Progenitor cell of endocrine pancreas (in vitro differentiated cells): ENCODE measurements at places on chromosomes 5 and 9. TPM values are rescaled to one million over a fixed set of nuclear protein-coding genes. Genes with fewer than 3 reads are reported as not detected.

DNA sequence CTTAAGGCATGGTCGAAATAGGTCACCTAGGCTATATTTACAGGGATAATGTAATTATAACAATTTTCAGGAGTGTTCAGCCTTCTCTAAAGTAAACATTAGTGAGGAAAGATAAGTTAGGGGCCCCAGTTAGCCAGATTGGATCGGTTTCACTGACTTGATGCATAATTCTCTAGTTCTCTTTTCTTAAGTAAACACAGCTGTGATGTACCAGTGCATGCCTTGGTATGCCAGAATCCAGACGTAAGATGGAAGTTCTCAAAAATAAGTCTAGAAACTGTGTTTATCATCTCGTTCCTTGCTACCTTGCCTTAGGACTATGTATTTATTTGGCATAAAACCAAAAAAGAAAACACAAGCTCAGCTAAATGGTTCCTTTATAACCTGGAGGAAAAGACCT lies 442.2 kb upstream of the CLINT1 start:
- peaks cover 6% of the 10 kb centered on the region for H3K27me3 ChIP-seq
- H3K4me1 ChIP-seq: no peaks in the 10 kb centered on the region
- H3K4me3 ChIP-seq: no peak overlapping the region
- no peak for DNase-seq

DNA sequence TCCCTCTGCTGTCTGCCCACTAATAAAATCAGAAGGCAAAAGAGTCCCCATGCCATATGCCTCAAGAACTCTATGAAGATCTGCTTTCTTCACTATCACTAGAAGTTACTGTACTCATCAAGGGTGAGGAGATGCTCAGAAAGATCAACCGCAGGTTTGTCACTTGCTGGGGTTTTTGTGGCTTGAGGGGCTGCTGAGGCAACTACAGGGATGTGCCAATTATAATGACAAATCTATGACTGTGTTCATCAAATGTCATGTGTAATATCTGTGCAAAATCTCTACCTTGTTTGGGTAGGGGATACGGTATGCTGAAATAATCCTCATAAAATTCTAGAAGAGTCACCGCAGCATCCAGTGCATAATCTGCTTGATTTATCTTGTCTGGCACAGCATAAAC lies 13.0 kb downstream of the ERAP1 start:
- H3K27me3 ChIP-seq: no peaks in the 10 kb centered on the region
- H3K36me3 ChIP-seq: peaks cover 26% of the 10 kb centered on the region
- H3K4me3 ChIP-seq: no peak overlapping the region
- DNase-seq: no peak

GRCh38 chr9:113293285-113293878 lies 9.8 kb downstream of the RNF183 start:
- no peaks in the 10 kb centered on the region for H3K27me3 ChIP-seq
- DNase-seq: no peak
- H3K27ac ChIP-seq: no peak overlapping the region
- no peaks in the 10 kb centered on the region for H3K4me1 ChIP-seq
- peaks cover 17% of the 10 kb centered on the region for H3K36me3 ChIP-seq

The SOHLH1 gene
- not detected in 2 replicates for total RNA-seq

The FAM169A gene
- total RNA-seq: 32.4 and 33.5 TPM in 2 replicates
